ENCODE measurements at places on chromosomes 3 and 15. TPM values are rescaled to one million over a fixed set of nuclear protein-coding genes. Genes with fewer than 3 reads are reported as not detected.

Gene PRSS50
- polyA plus RNA-seq = 2.0 TPM

Gene FGF12
- 8.6 TPM for polyA plus RNA-seq

Gene TLR9
- polyA plus RNA-seq = 0.11 TPM

Gene XCR1
- polyA plus RNA-seq = 0.18 TPM

Gene VEPH1
- 61.0 TPM for polyA plus RNA-seq

Gene FBXW12
- polyA plus RNA-seq = 0.33 TPM

Gene NR1D2
- 42.5 TPM for polyA plus RNA-seq

Gene UTS2B
- 0.45 TPM for polyA plus RNA-seq

Gene VIPR1
- 0.74 TPM for polyA plus RNA-seq

Gene SCN11A
- 0.85 TPM for polyA plus RNA-seq

All from right renal cortex interstitium (tissue), 3 donors.